ENCODE measurements at places on chromosomes 11 and 22.

- no peak for DNase-seq
- no peaks in the 10 kb centered on the region for H3K36me3 ChIP-seq
- H3K4me1 ChIP-seq: no peaks in the 10 kb centered on the region
- H3K4me3 ChIP-seq: no peak overlapping the region
- H3K27ac ChIP-seq: no peak overlapping the region
- H3K27me3 ChIP-seq: peaks cover 18% of the 10 kb centered on the region
Observed at GRCh38 chr11:17673951-17674350, 45.4 kb upstream of the MYOD1 start.

GRCh38 chr11:44529895-44530412, 35.5 kb upstream of the CD82 start:
- no peaks in the 10 kb centered on the region for H3K27me3 ChIP-seq
- H3K36me3 ChIP-seq: no peaks in the 10 kb centered on the region
- peaks cover 33% of the 10 kb centered on the region for H3K4me1 ChIP-seq

GRCh38 chr11:61091373-61092279, 10.7 kb upstream of the CD5 start:
- H3K4me3 ChIP-seq: peak overlapping the region; percentile 91
- no peaks in the 10 kb centered on the region for H3K27me3 ChIP-seq
- peak; percentile 84 for DNase-seq

DNA sequence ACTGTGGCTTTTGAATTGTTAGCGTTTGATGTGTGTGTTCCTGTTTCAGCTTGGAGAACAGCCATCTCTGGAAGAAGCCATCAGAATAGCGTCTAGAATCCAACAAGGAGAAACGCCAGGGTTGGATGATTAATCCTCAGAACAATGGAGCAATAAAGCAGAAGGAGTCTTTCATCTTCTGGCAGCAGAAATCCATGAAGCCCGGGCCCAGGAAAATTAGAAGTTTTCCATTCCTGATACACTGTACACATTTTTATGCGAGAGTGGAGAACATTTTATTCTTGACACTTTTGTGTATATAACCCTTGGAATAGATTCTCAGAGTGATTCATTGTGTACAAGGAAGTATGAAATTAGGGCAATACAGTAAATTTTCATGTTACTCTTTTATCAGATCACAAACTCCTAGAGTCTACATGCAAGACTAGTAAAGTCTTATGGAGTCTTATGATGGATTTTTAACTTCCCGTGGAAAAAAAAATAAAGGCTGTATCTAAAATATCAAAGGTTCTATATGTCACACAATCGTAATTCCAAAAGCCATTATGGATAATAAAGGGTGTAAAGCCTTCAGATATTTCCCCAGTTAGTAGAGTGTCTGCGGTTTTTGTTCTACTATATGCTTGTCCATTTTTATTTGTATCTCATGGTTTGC, 45.9 kb upstream of the WEE1 start:
- H3K27me3 ChIP-seq: no peaks in the 10 kb centered on the region
- H3K27ac ChIP-seq: peak overlapping the region; percentile 11
- no peaks in the 10 kb centered on the region for H3K4me1 ChIP-seq
- H3K36me3 ChIP-seq: peaks cover 14% of the 10 kb centered on the region

DNA sequence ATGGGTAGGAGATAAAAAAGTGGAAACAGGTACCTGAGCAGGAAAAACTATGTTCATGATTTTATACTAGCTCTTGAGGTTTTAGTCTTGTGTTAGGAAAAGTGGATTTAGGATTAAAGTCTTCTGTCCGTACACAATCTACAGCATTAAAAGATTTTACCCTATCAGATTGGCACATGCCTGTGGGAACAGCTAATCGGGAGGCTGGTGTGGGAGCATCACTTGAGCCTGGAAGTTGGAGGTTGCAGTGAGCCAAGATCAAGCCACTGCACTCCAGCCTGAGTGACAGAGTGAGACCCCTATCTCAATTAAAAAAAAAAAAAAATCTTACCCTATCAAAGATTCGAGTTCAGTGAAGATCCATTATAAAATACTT, 12.2 kb upstream of the CRKL start:
- DNase-seq: no peak
- H3K27ac ChIP-seq: no peak overlapping the region
- H3K27me3 ChIP-seq: no peaks in the 10 kb centered on the region

DNA sequence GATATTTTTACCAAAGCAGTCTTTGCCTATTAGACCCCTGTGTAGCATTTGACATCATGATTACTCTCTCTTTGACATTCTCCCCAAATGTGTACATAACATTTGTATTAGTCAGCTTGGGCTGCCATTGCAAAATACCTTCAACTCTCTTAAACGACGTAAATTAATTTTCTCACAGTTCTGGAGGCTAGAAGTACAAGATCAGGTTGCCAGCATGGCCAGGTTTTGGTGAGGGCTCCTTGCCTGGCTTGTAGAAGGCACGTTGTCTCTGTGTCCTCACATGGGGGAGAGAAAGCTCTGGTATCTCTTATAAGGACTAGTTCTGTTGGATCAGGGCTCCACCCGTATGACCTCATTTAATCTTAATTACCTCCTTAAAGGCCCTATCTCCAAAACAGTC, 12.3 kb upstream of the DLAT start:
- H3K4me1 ChIP-seq: no peaks in the 10 kb centered on the region
- peaks cover 8% of the 10 kb centered on the region for H3K27me3 ChIP-seq
- no peaks in the 10 kb centered on the region for H3K36me3 ChIP-seq

DNA sequence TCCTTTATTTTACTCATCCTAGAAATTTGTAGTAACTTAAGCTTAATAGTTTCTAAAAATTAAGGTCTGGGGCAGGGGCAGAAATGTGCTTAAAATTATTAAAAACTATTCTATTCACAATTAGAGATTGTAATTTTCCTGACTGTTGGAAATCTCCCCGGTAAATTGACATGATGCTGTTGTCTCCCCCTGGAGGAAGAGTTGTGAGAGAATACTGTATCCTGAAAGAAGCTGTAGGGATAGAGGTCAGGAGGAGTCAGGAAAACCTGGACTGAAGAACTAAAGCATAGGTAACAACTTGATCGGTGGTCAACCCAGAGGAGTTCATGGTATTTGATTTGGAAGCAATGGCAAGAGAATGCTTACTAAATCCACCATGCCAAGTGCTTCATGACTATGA, 16.2 kb upstream of the ESAM start:
- peaks cover 15% of the 10 kb centered on the region for H3K4me1 ChIP-seq
- H3K27me3 ChIP-seq: no peaks in the 10 kb centered on the region
- DNase-seq: no peak
- H3K4me3 ChIP-seq: no peak overlapping the region
- peaks cover 4% of the 10 kb centered on the region for H3K36me3 ChIP-seq
- no peak overlapping the region for H3K27ac ChIP-seq

DNA sequence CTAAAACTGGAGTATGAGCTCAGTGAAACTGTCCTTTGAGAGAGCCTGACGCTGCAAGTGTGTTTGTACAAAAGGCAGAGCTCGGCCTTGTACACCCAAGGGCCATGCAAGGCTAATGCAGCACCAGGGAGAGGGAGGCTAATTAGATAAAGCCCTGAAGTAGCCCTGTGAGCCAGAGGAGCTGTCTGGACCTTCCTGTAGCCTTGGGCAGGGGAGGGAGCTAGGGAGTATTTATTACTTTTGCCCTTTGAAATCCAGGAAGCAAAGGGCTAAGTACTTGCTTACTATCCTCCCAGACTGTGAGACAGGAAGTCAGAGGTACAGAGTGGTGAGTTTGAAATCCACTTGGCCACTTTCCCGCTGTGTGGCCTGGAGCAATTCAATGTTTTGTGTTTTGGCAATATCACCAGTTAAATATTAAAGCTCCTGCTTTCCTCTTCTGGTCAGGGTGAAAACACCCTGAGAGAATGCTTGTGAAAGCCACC, 10.2 kb upstream of the LDHA start:
- no peaks in the 10 kb centered on the region for H3K36me3 ChIP-seq
- peak overlapping the region; percentile 98 for H3K27ac ChIP-seq
- no peaks in the 10 kb centered on the region for H3K27me3 ChIP-seq
- H3K4me3 ChIP-seq: peak overlapping the region; percentile 59
- peaks cover 42% of the 10 kb centered on the region for H3K4me1 ChIP-seq

DNA sequence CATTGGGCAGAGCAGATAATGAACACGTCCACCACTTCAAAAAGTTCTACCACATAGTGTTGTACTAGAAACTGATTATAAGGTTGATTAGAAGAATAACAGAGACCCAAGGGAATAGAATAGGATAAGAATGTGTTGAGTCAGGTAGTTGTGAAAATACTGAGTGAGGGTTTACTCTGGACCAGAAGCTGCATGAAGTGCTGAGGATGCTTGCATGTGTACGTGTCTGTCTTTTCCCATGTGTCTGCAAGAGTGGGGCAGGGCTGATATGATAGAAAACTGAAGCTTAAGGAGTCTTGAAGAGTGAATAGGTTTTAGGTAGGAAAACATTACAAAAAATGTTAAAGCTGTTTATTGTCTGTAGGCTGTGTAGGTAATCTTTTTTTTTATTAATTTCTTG, 20.6 kb downstream of the TRPC6 start:
- H3K4me3 ChIP-seq: no peak overlapping the region
- no peak overlapping the region for H3K27ac ChIP-seq
- no peaks in the 10 kb centered on the region for H3K27me3 ChIP-seq
- DNase-seq: no peak
- H3K4me1 ChIP-seq: no peaks in the 10 kb centered on the region

DNA sequence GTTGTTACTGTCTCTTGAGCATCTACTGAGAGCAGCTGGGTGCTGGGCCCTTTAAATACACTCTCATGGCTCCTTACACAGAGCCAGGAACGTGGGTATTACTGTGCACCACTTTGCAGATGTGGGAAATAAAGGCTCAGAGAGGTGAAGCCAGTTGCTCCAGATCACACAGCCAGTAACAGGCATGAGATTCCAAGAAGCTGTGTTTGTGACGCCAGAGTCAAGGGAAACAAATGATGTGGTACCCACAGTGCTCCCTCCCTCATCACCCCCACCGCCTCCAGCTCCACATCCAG, 1.4 kb upstream of the PRDM11 start:
- no peaks in the 10 kb centered on the region for H3K36me3 ChIP-seq
- H3K4me3 ChIP-seq: no peak overlapping the region
- no peak overlapping the region for H3K27ac ChIP-seq
- peaks cover 16% of the 10 kb centered on the region for H3K27me3 ChIP-seq
- peaks cover 19% of the 10 kb centered on the region for H3K4me1 ChIP-seq
- no peak for DNase-seq

DNA sequence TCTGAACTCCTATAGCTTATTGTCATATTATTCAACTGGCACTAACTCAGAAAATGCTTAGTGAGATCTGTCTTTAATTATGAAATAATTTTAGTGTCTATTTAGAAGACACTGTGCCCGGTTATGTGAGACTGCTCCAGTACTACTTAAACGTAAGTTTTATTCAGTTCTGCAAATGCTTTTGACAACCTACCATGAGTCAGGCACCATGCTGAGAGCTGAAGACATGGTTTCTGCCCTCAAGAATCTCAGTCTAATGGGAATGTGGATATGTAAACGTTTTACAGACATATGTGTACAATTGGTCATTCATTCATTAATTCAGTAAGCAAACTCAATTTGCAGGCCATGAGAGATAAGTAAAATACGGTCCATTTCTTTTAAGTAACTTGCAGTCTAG, 40.0 kb downstream of the DCUN1D5 start:
- no peaks in the 10 kb centered on the region for H3K27me3 ChIP-seq
- H3K36me3 ChIP-seq: peaks cover 4% of the 10 kb centered on the region
- peaks cover 5% of the 10 kb centered on the region for H3K4me1 ChIP-seq
- DNase-seq: no peak

GRCh38 chr11:1467270-1467669, 19.3 kb downstream of the MOB2 start:
- no peaks in the 10 kb centered on the region for H3K4me1 ChIP-seq
- H3K4me3 ChIP-seq: no peak overlapping the region
- H3K36me3 ChIP-seq: peaks cover 11% of the 10 kb centered on the region

DNA sequence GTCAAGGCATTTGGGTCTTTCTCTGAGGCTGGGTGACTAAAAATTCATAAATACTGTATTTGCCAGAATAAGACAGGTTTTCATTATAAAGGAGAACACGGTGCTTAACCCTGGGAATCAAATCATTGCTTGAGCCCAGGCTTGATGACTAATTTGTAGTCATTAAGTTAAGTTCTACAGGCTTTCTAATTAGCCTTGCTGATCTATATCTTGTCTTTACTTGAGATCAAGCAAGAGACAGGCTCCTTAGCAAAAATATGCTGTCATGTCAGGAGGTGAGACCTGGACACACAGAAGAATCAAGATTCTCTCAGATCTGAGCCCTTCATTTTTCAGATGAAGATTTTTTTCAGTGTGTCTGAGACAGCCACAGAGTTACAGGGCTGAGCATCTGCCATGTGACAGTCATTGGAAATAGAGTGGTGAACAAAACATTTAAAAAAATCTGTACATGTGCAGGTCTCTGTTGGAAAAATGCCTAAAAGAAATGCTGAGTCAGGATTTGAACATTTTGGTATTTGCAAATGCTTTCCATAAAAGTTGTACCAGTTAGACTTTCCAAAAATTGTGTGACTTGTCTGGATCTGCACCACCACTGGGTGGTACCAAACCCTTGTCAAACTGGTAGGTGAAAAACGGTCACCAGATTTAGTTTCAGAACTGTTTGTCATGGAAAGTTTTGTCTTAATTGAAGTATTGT, 14.6 kb downstream of the ACAT1 start:
- H3K27ac ChIP-seq: peak overlapping the region; percentile 80
- DNase-seq: peak; percentile 60
- H3K4me1 ChIP-seq: peaks cover 26% of the 10 kb centered on the region
- H3K36me3 ChIP-seq: peaks cover 38% of the 10 kb centered on the region

DNA sequence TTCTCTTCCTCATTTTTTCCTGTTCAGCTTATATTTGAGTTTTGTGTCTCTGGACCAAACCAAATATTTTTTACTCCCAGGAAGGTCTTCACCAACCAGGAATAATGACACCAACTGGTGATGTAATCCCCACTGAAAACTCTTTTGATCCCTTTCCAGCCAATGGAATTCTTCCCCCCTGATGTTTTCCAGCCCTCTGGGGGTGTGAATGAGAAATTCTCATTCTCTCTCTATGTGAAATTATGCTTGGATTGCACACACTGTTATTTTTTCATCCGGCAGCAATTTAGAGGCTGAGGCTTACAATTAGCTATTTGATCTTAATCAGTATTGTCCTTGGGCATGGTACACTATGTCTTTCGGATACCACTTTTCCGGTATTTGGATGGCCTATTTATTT, 39.5 kb upstream of the SLC1A2 start:
- peaks cover 13% of the 10 kb centered on the region for H3K27me3 ChIP-seq
- no peak for DNase-seq
- H3K36me3 ChIP-seq: no peaks in the 10 kb centered on the region
- H3K4me1 ChIP-seq: no peaks in the 10 kb centered on the region

- H3K4me3 ChIP-seq: no peak overlapping the region
- H3K36me3 ChIP-seq: no peaks in the 10 kb centered on the region
- peaks cover 11% of the 10 kb centered on the region for H3K27me3 ChIP-seq
- no peaks in the 10 kb centered on the region for H3K4me1 ChIP-seq
- DNase-seq: no peak
Observed at GRCh38 chr22:16932577-16932976, 75.4 kb downstream of the GAB4 start.

GRCh38 chr11:35930466-35930865, 13.4 kb upstream of the LDLRAD3 start:
- H3K27ac ChIP-seq: no peak overlapping the region
- DNase-seq: no peak
- no peak overlapping the region for H3K4me3 ChIP-seq
